ENCODE measurements at places on chromosomes 4 and X. TPM values are rescaled to one million over a fixed set of nuclear protein-coding genes. Genes with fewer than 3 reads are reported as not detected.

- no peaks in the 10 kb centered on the region for H3K4me1 ChIP-seq
- DNase-seq, result no peak
- no peak overlapping the region for H3K27ac ChIP-seq
- H3K36me3 ChIP-seq, result no peaks in the 10 kb centered on the region
- no peaks in the 10 kb centered on the region for H3K27me3 ChIP-seq
Measured at GRCh38 chr4:91840359-91840758, 463.4 kb upstream of the GRID2 start.

ZNF185 gene
- total RNA-seq, result 15.8 TPM

DDX53 gene
- not detected for total RNA-seq

DNA sequence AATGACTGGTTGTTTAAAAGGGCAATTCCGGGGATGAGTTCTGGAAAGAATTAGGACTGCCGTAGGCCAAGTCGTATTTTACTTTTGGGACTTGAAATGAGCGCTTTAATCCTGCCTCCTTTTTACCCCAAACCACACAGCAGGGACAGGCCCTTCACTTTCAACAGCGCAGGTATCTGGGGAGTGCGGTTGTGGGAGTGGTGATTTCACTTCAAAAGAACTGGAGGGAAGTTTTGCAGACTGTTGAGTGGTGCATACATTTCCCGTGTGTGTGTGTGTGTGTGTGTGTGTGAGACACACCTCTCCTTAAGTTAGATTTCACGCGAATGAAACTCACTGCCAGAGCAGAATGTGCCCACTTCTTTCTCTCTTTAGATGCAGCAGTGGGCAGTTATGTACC is 2.8 kb downstream of the NHS start:
- no peaks in the 10 kb centered on the region for H3K27me3 ChIP-seq
- no peak for DNase-seq
- H3K36me3 ChIP-seq, result no peaks in the 10 kb centered on the region
- peak overlapping the region; percentile 55 for H3K27ac ChIP-seq

GRCh38 chr4:40000711-40001110 is 23.0 kb upstream of the PDS5A start:
- no peaks in the 10 kb centered on the region for H3K36me3 ChIP-seq
- DNase-seq, result no peak
- H3K4me1 ChIP-seq, result no peaks in the 10 kb centered on the region
- no peaks in the 10 kb centered on the region for H3K27me3 ChIP-seq
- no peak overlapping the region for H3K27ac ChIP-seq

DNA sequence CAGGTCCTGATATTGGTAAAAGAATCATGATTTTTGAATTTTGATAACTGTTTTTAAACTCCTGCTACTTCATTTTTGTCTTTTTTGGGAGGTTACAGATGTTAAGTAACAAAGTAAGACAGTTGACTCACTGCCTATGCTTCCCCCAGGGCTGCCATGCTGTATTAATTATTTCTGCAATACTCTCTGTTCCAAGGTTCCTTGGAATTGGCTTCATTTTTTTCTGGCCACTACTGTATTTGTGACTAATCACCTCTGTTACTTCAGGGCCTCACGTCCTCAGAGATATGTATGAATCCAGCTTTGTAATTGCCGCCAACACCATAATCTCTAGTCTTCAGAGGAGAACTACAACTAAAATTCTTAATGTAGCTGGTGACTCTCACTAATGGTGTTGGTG is 1729.3 kb downstream of the C4orf33 start:
- H3K4me3 ChIP-seq, result no peak overlapping the region
- H3K27me3 ChIP-seq, result no peaks in the 10 kb centered on the region
- DNase-seq, result no peak
- no peaks in the 10 kb centered on the region for H3K36me3 ChIP-seq
- no peaks in the 10 kb centered on the region for H3K4me1 ChIP-seq

KIAA1210 gene
- not detected for total RNA-seq

- H3K27ac ChIP-seq, result no peak overlapping the region
- H3K4me1 ChIP-seq, result no peaks in the 10 kb centered on the region
- no peaks in the 10 kb centered on the region for H3K36me3 ChIP-seq
- H3K4me3 ChIP-seq, result no peak overlapping the region
- DNase-seq, result no peak
Measured at GRCh38 chrX:43328358-43328946, 327.6 kb upstream of the MAOA start.

DNA sequence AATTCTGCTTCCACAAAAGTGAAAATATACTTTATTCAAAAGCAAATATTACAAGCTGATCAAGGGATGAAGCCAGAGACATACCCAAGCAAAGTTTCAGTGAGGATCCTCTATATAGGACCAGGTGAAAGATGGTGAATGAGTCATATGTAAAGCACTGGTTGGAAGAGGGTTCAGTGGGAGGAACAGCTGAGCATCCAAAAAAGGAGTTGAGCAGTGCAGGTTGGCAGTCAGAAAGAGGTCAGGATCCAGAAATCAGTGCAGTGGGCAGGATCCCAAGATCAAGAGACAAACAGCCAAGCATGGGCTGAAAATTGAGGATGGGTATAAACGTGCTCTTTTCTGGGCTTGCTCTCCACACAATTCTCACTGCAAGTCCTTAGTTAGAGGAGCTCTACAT is 30.3 kb downstream of the OTC start:
- no peaks in the 10 kb centered on the region for H3K27me3 ChIP-seq
- no peaks in the 10 kb centered on the region for H3K4me1 ChIP-seq
- H3K36me3 ChIP-seq, result no peaks in the 10 kb centered on the region
- H3K27ac ChIP-seq, result no peak overlapping the region
- no peak overlapping the region for H3K4me3 ChIP-seq
- no peak for DNase-seq

- peak within 1 kb of the TSS; percentile 94 for H3K27ac ChIP-seq
- peak within 1 kb of the TSS; percentile 89 for H3K4me3 ChIP-seq
- H3K27me3 ChIP-seq, result no peaks in the 10 kb centered on the region
- H3K36me3 ChIP-seq, result no peaks in the 10 kb centered on the region
Measured at GRCh38 chr4:78057135-78057599, at the start of gene FRAS1. TSS of gene FRAS1 (plus strand) at chr4:78057323. CDS start at chr4:78058010, 687 bp downstream.

DNA sequence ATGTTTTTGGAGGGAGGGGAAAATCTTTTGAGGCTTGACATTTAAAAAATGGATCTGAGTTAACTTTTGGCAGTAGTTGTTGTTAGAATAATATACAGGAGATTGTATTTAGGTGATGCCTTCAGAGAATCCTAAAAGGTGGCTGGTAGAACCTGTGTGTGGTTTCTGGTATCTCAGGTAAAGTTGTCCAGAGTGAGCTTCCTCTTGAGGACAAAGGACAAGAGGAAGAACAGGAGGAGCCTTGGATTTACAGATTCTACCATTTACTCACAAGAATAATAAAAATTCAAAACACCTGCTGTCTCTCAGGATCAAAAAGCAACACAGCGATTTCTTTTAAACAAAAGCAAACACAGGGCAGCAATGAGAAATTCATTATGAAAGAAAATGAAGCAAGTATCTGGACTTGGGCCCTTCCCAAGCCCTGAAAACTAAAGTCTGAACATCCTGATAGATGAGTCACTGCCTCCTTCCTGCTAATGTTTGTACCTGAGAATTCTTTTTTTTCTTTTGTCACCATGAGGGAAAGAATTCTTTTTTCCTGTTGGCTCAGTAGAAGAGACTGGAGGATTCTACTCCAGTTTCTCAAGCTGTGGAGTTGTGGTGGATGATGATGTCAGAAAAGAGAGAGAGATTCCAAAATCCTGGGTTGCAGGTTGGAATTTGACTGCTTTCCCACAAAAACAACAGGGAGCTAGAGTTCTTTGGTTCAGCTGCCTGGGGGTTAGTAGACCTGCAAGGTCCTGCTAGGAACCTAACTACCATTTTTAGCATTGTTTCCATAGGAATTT is 31.5 kb upstream of the RAPGEF2 start:
- no peak overlapping the region for H3K4me3 ChIP-seq
- H3K27me3 ChIP-seq, result no peaks in the 10 kb centered on the region
- peaks cover 15% of the 10 kb centered on the region for H3K4me1 ChIP-seq
- no peak overlapping the region for H3K27ac ChIP-seq
- H3K36me3 ChIP-seq, result no peaks in the 10 kb centered on the region

NIPAL1 gene
- total RNA-seq, result 7.0 TPM

ARAP2 gene
- total RNA-seq, result 13.6 TPM

DNA sequence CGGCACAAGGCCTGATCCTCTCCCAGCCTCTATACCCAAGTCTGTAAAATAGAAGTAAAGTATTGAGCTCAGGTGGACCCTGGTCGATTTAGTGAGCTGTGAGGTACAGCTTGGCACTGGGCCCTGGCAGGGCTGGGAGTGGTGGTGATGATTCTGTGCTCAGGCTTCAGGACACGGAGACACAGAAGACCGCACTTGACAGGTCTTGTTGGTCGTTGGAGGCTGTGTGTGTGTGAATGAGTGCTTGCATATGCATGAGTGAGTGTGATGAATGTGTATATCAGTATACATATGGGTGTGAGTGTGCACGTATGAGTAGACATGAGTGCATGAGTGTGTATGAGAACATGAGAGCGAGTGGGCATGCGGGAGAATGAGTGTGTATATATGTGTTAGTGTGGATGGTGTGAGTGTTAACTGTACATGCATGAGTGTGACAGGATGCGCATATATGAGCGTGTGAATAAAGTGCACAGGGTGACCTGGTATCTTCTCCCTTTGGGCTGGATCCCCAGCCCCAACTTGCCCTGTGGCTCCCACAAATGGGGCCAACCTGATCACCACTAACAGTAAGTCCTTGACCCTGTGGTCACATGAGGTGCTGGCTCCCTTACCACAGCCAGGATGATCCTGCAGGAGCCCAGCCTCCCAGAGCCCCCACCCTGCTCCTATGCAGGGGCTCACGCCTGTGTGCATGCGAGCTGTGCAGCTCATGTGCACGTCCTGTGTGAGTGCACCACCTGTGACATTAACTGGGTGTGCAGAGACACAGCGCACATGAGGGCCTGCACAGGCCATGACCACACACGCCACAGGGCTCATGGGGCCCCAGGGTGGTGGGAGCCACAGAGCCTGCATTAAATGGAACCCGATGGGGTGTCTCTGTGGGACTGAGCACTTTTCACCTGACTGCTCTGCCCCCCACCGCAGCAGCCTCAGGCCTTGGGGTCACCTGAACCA is 20.8 kb downstream of the SH3BP2 start:
- no peaks in the 10 kb centered on the region for H3K27me3 ChIP-seq
- no peaks in the 10 kb centered on the region for H3K36me3 ChIP-seq
- H3K27ac ChIP-seq, result peak overlapping the region; percentile 62
- no peak for DNase-seq
- peak overlapping the region; percentile 60 for H3K4me3 ChIP-seq

- DNase-seq, result no peak
- H3K27me3 ChIP-seq, result no peaks in the 10 kb centered on the region
- no peak overlapping the region for H3K4me3 ChIP-seq
Measured at GRCh38 chrX:132071254-132071653, 48.2 kb downstream of the STK26 start.

POLR2B gene
- total RNA-seq, result 129 TPM

- no peak overlapping the region for H3K4me3 ChIP-seq
- no peak overlapping the region for H3K27ac ChIP-seq
- no peaks in the 10 kb centered on the region for H3K4me1 ChIP-seq
- no peaks in the 10 kb centered on the region for H3K27me3 ChIP-seq
- DNase-seq, result no peak
- no peaks in the 10 kb centered on the region for H3K36me3 ChIP-seq
Measured at GRCh38 chrX:12447448-12448064, 309.3 kb downstream of the FRMPD4 start.

DNA sequence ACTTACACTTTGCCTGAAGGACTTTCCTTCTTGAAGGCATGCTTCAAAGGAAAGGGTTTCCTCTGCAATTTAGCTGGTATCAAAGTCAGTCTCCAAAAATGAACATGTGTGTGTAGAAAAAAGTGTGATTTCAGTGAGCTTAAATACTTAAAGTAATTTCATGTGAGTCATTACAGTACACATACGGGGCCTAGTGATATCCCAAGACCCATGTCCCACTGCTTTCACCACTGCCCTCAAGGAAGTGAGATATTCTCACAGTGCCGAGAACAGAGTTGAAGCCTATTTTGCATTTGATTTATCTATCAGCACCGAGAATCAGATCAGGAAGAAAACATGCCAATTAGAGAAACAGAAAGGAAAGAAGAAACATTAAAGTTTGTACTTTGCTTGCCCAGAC is 61.0 kb downstream of the CHST7 start:
- no peaks in the 10 kb centered on the region for H3K27me3 ChIP-seq
- H3K4me3 ChIP-seq, result no peak overlapping the region
- no peak overlapping the region for H3K27ac ChIP-seq
- H3K36me3 ChIP-seq, result no peaks in the 10 kb centered on the region

CCDC158 gene
- total RNA-seq, result not detected

DNA sequence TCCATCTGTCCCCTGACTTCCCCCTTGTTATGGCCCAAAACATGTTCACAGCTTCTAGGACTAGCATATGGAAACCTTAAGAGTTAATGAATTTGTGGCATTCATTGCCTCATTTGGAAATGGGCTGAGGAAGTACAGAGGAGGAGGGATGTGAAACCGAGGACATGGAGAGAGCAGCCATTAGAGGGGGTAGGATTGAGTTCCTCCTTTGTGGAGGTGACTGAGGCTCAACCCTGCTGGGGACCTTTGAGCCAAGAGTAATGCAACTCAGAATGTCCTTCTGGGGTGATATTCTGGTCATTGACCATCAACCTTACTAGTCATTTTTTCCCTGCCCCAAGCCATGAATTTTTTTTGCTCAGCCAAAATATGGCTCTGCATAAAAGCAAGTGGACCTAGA is 109.4 kb downstream of the ZNF518B start:
- no peaks in the 10 kb centered on the region for H3K4me1 ChIP-seq
- no peak overlapping the region for H3K4me3 ChIP-seq
- no peak overlapping the region for H3K27ac ChIP-seq

DNA sequence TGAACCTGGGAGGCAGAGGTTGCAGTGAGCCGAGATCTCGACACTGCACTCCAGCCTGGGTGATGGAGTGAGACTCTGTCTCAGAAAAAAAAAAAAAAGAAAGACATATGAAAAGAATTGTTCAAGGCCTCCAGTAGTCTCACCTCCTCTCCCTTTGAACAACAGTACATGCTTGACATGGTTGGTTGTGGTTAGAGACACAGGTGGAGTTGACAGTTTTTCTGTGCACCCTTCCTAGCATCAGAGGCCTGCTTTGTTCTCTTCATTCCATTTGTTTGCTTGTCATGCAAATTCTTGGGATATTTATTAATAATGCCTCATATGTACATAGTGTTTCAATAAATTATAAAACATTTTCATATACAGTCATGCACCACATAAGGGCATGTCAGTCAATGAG is 18.3 kb upstream of the PDCL2 start:
- no peak for DNase-seq
- no peak overlapping the region for H3K4me3 ChIP-seq
- no peak overlapping the region for H3K27ac ChIP-seq
- H3K36me3 ChIP-seq, result no peaks in the 10 kb centered on the region

LRCH2 gene
- total RNA-seq, result not detected

- no peaks in the 10 kb centered on the region for H3K27me3 ChIP-seq
- H3K4me1 ChIP-seq, result peaks cover 5% of the 10 kb centered on the region
- no peaks in the 10 kb centered on the region for H3K36me3 ChIP-seq
- no peak for DNase-seq
- no peak overlapping the region for H3K4me3 ChIP-seq
- no peak overlapping the region for H3K27ac ChIP-seq
Measured at GRCh38 chr4:8560265-8561047, 19.7 kb upstream of the GPR78 start.

GRCh38 chr4:142407596-142407995 is 438.5 kb downstream of the INPP4B start:
- H3K27ac ChIP-seq, result peak overlapping the region; percentile 88
- no peaks in the 10 kb centered on the region for H3K27me3 ChIP-seq
- peaks cover 53% of the 10 kb centered on the region for H3K4me1 ChIP-seq
- H3K4me3 ChIP-seq, result no peak overlapping the region
